Activated CD4-positive, alpha-beta T cell treated with anti-CD3 and anti-CD28 coated beads for 1 hour (primary cell): ENCODE measurements at places on chromosomes 5 and 9.

DNA sequence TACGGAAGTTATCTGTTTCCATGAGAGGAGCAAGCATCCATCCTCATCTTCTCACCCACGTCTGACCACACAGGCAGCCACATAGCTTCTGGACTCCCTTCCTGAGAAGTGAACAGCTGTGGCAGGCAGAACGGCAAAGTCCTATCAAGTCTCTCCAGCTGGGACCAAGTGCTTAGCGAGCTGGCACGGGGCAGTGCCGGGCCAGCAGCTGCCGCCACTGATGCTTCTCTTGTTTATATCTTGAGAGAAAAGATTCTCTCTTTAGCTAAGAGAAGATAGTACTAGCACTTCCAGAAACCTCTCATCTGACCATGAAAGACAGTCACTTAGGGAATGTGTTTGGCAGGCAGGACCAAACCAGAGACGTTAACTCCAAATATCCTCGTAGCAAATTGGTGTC lies 37.2 kb downstream of the PLAC8L1 start:
- no peak for DNase-seq

- no peak for DNase-seq
Observed at GRCh38 chr9:33082128-33082527, 5.7 kb upstream of the SMU1 start.

DNA sequence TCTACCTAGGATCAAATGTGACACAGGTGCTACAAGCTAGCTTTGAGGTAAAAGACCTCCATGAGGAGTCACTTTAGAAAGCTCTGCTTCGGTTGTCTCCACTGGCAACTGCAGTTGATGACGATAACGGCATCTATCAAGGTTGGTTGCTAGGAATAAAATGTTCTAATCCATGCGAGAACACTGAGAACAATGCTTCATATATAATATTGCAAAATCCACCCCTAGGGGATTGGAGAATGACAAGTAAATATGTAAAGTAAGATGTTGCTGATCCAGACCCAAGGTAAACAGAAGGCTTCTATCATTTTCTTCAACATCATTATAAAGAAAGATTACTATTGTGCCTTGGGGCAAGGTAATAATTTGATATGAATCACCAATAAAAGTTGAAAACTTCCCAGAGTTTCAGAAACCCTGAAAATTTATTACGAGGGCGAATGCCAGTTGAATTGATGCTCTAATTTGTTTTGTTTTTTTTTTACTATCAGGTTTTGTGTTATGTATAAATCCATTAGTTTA lies 1003.4 kb downstream of the CDH18 start:
- DNase-seq, result no peak

DNA sequence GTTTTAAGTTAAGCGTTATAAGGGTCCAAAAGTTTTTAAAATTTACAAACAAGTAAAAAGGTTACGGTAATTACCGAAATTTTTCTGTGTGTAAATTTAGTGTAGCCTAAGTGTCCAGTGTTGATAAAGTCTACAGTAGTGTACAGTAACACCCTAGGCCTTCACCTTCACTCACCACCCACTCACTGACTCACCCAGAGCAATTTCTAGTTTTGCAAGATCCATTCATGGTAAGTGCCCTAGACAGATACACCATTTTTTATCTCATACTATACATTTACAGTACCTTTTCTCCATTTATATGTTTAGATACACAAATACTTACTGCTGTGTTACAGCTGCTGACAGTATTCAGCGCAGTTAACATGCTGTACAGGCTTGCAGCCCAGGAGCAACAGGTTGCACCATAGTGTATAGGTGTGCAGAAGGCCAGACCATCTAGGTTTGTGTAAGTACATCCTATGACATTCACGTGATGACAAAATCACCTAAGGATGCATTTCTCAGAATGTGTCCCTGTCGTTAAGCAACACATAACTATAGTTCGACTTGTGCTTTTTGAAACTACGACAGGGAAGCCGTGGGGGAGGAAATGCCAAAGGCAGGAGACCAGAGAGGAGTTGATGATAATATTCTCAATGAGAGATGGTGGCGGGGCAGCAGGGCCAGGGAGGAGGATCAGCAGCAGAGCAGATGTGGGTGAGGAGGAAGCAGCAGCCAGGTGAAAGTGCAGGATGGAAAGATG lies 48.6 kb downstream of the PSMB7 start:
- DNase-seq, result no peak

GRCh38 chr5:89534331-89534730 lies 651.3 kb upstream of the MEF2C start:
- no peak for DNase-seq

GRCh38 chr9:135088979-135089847 lies 1.7 kb downstream of the OLFM1 start:
- DNase-seq, result no peak

DNA sequence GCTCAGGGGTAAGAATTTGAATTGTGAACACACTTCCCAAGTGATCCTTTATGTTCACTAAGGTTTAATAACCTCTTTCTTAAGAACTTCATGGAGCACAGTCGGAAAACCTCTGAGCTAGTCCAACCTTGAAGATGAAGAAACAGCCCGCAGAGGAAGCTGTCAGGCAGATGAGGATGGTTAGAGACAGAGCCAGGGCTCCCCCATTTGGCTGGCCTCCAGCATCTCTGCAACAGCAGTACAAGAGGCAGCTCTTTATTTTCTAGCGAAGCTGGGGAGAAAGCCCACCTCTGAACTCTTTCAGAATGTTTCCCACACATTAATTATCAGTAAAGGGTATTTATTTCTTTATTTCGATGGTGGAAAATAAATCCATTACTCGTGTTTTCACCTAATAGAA lies 350.8 kb downstream of the DMRT2 start:
- DNase-seq, result no peak

- DNase-seq, result no peak
Observed at GRCh38 chr5:58462623-58463230, 2.8 kb upstream of the PLK2 start.

GRCh38 chr5:176880366-176881020 lies 18.7 kb downstream of the HK3 start:
- DNase-seq, result no peak

GRCh38 chr5:171660434-171660833 lies 125.2 kb upstream of the SMIM23 start:
- no peak for DNase-seq

- DNase-seq, result no peak
Observed at GRCh38 chr5:125336401-125336800, 590.0 kb upstream of the ZNF608 start.

DNA sequence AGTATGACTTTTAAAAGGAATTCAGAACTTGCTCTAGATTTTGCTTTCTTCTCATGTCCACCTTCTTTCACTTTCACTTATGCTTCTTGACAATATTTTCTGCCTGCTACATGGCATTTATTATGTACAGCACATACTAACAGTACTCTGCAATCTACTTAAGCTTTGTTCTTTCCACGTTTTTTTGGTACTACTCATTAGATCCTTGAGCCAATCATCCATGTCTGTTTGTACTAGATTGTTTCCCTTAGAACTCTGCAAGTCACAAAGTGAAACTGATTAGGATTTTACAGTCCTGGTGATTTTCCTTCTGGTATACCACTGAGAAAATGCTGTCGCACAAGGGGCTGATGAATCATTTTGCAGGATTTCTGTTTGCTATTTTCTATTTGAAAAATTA lies 78.3 kb downstream of the PARP8 start:
- no peak for DNase-seq

GRCh38 chr9:91953718-91954117 lies 3.7 kb upstream of the ROR2 start:
- no peak for DNase-seq
